ENCODE measurements at places on chromosomes 11 and 22. TPM values are rescaled to one million over a fixed set of nuclear protein-coding genes. Genes with fewer than 3 reads are reported as not detected.
A peak's percentile ranks its signal among the peaks of the same experiment; 100 is the strongest.

USP2 gene
- 6.5 TPM for total RNA-seq

FAM227A gene
- total RNA-seq = 3.4 TPM

SYT13 gene
- total RNA-seq = 0.50 TPM

DDX6 gene
- 196 TPM for total RNA-seq

OR52N4 gene
- not detected for total RNA-seq

DNHD1 gene
- total RNA-seq = 8.2 TPM

C22orf23 gene
- total RNA-seq = not detected

DNA sequence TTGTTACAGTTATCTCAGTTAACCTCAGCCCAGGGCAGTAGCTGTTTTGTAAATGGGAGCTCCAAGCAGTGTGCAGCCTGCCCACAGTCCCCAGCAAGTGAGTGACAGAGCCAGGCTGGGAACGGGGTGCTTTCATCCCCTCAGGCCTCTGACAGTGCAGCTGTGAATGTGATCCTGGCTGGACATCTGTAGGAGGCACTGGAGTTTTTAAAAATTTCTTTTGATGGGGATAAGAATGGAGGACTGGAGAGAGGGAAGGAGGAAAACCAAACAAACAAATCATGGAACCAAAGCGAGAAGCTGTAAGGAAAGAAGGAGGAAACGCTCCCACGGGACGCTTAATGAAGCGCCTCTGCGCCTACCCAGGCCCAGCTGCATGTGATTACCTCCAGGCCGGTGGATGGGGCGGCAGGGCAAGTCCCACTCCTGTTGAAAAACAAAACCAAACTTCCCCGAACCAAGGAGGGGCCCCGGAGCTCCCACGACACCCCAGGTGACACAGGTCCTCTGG is 40.6 kb downstream of the SCUBE1 start:
- no peak for DNase-seq

- DNase-seq = peak; percentile 94
Measured at GRCh38 chr22:20904008-20904979, 12.9 kb upstream of the CRKL start.

DNA sequence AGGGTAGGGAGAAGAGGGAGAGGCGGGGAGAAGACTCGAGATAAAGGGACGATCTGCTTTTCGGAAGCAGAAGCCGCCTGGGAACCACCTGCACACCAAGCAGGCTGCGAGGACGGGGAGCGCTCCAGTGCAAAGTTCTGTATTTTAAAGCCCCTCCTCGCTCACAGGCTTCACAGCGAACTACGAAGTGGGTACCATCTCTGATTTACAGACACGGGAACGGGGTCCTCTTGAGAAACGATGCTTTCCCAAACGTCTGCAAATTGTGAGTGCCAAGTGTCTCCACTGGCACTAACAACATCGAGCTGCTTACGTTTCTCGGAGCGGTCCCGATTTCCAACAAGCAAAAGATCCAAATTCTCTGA is 700 bp upstream of the STX3 start:
- DNase-seq = no peak

- no peak for DNase-seq
Measured at GRCh38 chr11:816433-816779, 2.3 kb upstream of the PNPLA2 start.

GRCh38 chr22:20182365-20182764 is 31.5 kb upstream of the CCDC188 start:
- DNase-seq = no peak

- peak; percentile 28 for DNase-seq
Measured at GRCh38 chr11:61814247-61814957, 2.4 kb downstream of the FADS1 start.

GRCh38 chr22:30680991-30681770 is 13.5 kb upstream of the OSBP2 start:
- DNase-seq = no peak

- peak; percentile 2 for DNase-seq
Measured at GRCh38 chr11:85114786-85115185, 512.4 kb downstream of the DLG2 start.

DNA sequence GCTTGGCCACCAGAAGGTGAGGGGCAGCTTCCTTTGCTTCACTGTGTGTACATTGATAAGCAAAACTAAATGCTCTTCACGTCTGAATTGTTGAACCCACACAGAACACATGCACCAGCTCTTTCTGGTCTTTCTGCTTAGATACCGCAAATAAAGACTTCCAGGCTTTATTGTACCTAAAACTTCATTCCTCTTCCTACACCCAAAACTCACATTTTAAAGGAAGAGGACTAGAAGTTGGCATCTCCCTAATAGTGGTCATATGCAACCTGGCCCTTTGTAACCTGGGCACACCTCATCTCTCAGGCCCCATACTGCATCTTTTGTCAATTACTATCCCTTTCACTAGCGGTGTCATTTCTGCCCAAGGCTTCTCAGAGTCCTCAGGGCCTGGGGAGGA is 5.9 kb downstream of the SLC17A6 start:
- no peak for DNase-seq

DNA sequence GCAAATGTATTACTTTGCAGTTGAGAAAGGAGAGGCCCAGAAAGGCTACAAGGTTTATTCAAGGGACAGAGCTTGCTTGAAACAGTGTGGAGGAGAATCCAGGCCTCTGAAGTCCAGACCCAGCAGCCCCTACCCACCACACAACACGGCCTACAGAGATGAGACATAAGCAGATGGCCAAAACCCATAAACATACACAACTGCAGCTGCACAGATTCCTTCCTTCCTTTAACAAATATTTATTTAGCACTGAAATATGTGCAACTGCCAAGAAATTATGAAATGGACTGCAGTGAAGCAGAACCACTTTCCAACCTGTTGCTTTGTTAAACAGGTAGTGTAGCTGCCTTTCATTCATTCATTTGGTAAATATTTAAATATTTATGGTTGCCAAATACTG is 122.3 kb downstream of the SPATA19 start:
- no peak for DNase-seq

DNA sequence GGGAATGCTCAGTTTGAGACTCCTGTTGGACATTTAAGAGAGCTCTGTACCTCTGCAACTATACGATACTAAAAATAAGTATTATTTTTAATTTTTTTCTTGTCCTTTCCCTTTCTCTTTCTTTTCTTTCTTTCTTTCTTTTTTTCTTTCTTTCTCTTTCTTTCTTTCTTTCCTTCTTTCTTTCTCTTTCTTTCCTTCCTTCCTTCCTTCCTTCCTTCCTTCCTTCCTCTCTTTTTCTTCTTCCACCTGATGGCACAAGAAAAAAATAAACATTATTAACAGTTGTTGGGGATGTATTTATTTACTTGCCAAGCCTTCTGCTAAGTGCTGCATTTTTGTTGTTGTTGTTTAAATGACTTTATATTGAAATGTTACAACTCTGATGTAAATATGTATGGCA is 39.5 kb downstream of the GRAMD1B start:
- DNase-seq = no peak

- no peak for DNase-seq
Measured at GRCh38 chr22:41271787-41272186, 14.2 kb downstream of the RANGAP1 start.

GRCh38 chr11:69524991-69525411 is 43.5 kb downstream of the LINC01488 start:
- no peak for DNase-seq

- DNase-seq = peak; percentile 71
Measured at GRCh38 chr11:47863189-47863897, 15.2 kb upstream of the NUP160 start.

- DNase-seq = peak; percentile 5
Measured at GRCh38 chr11:46977038-46977813, 40.7 kb downstream of the CSTPP1 start.

DNA sequence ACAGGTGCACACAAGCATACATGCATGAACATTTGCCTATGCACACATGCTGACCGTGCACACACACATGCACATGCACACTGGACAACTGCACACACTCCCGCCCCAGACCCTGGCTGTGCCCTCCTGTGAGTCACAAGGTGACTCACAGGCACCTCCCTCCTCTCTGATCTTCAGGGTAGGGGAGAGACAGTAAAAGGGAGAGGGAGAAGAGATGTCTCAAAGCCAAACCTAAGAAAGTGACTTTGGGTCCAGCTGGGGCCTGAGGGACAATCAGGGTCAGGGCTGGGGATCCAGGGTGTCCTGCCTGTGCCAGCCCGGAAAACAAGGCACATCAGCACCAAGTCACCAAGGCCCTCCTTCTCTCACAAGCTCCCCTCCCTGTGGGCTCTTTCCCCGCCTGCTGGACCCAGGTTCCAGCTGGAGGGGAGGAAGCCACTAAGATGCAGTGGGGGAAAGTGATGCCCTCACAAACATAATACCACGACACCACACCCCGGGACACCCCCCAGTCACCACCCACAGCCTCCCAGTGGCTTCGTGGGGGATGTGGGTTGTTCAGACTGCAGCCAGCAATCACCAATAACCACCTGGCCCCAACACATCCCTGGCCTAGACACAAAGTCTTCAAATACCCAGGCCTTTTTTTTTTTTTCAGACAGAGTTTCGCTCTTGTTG is 39.3 kb downstream of the PDGFB start:
- peak; percentile 34 for DNase-seq

DNA sequence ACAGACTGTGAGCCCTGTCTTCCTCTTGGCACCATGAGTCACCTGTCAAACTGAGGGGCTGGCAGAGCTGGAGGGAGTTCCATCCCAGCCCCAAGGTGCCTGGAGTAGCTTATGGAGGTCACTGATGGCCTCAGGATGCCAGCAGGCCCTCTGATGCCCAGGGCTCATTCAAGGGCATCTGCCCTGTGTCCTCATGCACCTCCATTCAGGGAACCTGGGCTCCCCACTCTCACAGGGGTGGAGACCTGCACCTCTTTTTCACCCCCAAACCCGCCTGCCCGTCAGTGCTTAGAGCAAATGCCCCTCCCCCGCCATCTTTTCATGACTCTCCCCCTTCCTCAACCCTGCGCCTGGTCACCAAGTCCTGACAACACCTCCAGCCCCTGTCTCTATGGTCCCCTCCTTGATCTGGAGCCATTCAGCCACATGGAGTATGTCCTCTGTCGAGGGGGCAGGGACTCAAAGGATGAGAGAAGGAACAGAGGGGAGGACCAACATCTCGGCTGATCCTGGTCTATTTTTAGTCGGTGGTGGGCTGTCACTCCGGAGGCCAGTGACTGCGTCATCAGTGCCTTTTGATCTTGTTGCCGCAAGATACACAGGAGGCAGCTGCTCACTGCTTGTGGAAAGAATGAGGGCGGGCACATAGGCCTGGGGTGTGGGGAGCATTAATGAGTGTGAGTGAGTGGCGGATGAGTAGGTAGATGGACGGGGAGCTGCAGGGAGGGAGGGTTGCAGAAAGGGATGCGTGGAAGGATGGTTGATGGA is 72.2 kb downstream of the CDKN1C start:
- DNase-seq = peak; percentile 81

Measured in astrocyte (in vitro differentiated cells and primary cell).